NCI-H1436 (cell line): ENCODE measurements at places on chromosomes 5 and 9.
A peak's percentile ranks its signal among the peaks of the same experiment; 100 is the strongest.

- DNase-seq = peak; percentile 45
Observed at GRCh38 chr5:14263699-14264098, 120.6 kb downstream of the TRIO start.

- DNase-seq = no peak
Observed at GRCh38 chr9:19940811-19941535, 152.1 kb upstream of the SLC24A2 start.

DNA sequence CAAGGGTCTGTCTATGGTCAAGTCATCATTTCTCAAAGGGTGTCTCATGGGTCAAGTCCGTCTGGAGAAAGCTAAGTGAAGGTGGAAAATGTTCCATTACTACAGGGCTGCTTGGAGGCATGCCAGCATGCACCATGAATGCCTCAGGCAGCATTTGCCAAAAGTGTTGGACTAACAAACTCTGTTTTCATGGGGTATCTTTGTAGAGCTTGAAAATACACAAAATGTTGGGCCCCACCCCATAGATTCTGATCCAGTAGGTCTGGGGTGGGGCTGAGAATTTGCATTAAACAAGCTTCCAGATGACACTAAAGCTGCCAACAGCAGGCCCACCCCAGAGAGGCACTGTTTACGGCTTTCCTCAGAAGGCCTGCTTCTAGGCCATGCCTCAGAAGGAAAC lies 75.0 kb upstream of the FRRS1L start:
- DNase-seq = no peak

DNA sequence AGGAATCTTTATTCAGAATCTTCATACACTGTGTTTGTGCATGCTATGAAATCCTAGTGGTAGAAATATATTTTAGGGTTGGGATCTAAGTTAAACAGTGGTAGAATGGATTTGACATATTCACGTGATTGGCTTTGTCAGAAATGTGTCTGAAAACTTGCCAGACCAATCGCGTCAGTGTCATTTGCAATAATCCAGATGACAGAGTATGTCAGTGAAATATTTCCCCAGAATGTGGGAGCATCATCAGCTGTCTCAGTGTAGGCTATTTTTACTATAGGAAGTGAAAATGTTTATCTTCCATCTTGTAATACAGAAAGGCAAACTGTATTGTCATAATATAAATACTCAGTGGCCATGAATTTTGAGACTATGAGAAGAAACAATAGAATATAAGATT lies 220.6 kb upstream of the EDIL3 start:
- DNase-seq = no peak

GRCh38 chr5:119742311-119742710 lies 113.0 kb downstream of the FAM170A start:
- DNase-seq = no peak

DNA sequence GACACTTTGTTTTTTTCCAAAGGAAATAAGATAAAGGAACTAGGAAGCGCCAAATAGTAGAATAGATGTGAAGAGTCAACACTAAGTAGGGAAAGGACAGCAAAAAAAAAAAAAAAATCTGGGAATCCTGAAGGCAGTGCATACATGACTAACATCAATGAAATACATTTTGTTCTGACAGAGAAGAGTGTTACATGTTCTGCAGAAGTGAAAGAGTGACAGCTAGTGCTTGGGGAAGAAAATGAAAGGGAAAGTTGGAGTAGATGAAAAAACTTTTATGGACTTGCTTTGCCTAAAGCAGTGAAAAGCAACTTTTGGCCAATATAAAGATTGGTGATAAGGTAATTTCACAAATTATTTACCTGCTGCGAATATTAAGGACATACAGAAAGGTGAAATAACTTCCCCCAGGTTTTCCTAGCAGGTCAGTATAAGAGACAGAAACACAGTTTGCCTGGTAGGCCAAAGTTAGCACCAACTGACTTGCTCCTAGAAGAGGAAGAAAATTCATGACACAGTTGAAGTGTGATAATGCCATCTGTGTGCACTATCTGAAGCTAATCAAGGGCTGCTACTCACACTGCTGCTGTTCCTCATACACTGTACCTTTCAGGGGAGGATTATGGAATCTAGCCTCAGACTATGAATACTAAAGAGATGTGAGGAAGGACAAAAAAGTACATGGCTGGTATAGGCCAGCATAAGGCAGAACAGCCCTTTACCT lies 38.6 kb downstream of the RANBP6 start:
- no peak for DNase-seq

- no peak for DNase-seq
Observed at GRCh38 chr9:95460518-95461164, 56.1 kb downstream of the PTCH1 start.

DNA sequence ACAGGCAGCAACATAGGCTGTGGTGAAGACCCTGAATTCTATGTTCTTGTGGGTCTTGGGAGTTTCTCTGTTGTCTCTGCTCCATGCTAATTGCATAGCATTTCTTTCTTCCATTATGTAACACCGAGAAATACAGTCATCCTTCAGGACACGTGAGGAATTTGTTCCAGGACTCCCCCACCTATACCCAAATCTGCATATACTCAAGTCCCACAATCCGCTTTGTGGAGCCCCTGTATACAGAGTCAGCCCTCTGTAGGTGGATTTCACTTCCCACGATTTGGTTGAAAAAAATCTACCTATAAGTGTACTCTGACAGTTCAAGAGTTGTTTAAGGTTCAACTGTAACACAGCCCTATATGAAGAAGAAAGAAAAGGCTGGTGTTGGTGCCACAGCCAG lies 22.1 kb downstream of the ANKRD33B start:
- no peak for DNase-seq

- DNase-seq = no peak
Observed at GRCh38 chr5:149632311-149633251, 51.3 kb downstream of the ARHGEF37 start.
